ENCODE measurements at places on chromosomes 6 and 20.

DNA sequence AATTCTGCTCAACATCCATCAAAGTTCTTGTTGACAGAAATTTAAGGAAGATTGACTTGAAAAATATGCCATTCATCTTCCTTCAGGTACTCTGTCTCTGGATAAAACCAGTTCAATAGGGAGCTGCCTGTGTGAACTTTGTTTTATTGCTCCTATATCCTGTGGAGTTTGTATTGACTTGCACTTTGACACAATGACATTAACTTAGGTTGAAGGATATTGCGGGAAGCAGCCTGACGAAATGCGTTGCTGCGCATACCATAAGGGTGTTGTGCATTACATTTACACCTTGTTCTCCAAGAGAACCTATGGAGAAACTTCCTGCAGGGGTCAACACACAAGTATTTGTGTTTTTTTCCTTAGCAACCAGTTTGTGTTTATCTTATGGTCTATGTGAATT, 185.4 kb upstream of the GRIK2 start:
- no peak for DNase-seq

- no peak for DNase-seq
Measured at GRCh38 chr6:148426317-148426977, 83.8 kb downstream of the SASH1 start.

- no peak for DNase-seq
Measured at GRCh38 chr6:143679041-143679440, 1.3 kb downstream of the PHACTR2 start.

- no peak for DNase-seq
Measured at GRCh38 chr6:47633141-47633540, 65.2 kb upstream of the ADGRF4 start.

DNA sequence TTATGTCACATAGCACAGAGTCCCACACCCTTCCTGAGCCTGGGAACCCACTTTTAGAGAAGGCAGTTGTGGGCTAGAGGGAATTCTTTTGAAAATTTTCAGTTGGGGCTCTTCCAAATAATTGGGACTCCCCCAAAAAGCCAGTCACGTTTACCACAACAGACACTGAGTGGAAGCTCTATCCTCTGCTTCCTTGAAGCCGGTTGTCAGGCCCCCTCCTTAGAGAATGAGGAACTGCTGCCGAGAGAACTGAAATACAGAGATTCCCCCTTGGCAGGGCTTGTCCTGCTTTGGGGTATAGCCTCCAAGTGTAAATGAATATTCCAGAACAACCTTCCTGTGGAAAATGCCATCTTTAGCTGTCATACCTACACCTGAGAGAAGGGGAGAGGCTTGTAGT, 2.7 kb upstream of the JAG1 start:
- DNase-seq, result no peak

DNA sequence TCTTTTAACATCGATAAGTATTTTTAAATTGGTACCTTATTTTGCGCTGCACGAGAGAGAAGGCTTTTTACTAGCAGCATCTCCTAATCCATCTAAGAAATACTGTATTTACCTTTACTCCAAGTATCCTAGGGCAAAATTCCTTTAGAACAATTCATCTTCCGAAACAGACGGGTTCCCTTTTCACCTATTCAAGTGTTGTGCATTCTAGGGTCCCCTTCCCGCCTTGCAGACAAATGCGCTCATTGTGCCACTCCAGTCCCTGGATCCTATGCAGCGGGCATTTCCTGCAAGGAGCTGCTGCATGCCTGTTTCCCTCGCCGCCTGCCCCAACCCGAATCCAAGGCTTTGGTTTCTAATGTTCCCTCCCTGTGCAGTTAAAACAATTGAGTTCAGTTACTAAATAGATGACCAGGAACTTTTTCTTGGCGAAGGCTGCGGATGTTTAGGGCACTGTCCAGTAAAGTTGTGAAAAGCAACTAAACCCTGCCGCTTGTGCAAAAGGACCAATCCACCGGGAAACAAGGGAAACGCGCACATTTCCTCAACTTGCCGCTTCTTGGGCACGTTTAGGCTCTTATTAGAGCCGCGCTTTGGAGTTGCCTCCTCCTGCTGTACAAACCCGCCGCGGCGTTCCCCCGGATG, 556 bp upstream of the SCAF8 start:
- peak; percentile 2 for DNase-seq

DNA sequence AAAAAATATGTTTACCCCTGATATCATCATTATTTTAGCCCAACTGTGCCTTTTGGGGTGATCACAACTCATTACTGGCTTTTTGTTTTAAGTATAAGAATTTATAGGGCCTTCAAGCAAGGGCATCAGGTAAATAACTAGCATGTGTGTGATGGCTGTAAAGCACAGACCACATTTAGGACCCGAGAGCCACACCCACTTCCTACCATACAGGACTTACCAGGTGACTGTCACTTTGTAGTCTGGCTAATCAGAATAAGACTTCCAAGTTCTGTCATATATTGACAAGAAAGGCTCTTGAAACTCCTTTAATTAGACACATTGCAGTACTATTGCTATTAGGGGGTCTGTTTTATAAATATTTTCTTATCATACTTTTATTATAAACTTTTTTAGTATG, 31.1 kb downstream of the TMEM242 start:
- DNase-seq, result no peak

GRCh38 chr6:27547157-27548075, 74.5 kb upstream of the ZNF184 start:
- DNase-seq, result no peak

DNA sequence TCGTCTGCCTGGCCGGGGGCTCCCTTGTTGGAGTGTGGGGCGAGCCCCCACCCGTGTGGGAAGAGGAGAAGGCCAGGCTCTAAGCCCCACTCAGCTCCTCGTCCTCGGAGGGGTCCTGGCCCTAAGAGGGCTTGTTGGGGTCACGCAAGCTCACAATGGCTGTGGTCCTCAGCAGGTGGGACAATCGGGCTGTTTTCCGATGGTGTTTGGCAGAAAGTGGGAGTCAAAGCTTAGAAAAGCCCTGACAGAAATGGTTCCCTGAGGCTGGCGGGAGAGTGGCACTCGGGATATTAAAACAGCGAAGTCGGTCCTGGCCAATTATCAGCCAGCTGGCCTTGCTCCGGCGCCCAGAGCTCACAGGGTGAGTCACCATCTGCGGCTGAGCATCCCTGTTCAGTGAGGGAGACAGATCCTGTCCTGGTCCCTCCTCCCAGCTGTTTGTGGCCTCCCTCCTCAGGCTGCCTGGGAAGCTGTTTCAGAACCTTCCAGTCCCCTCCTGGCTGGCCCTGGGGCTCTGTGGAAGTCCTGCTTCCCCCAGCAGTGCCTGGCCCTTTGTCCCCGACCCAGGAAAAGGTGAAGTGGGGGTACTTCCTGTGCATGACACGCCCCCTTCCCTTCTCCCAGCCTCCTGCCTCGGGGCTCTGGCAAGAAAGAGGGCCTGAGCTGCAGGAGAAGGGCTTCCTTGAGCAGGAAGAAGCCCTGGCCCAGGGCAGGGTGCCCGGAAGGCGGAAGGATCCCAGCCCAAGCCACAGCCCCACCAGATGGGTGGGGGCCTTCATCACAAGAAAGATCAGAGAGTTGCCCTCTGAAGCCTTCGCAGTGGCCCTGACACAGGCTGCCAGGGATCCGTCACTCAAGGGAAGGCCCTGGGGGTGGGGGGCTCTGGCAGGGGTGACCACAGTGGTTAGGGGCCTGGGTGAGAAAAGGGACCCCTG, 53.6 kb upstream of the BHLHE23 start:
- peak; percentile 18 for DNase-seq

- DNase-seq, result no peak
Measured at GRCh38 chr6:34671801-34672656, 24.5 kb downstream of the ILRUN start.

DNA sequence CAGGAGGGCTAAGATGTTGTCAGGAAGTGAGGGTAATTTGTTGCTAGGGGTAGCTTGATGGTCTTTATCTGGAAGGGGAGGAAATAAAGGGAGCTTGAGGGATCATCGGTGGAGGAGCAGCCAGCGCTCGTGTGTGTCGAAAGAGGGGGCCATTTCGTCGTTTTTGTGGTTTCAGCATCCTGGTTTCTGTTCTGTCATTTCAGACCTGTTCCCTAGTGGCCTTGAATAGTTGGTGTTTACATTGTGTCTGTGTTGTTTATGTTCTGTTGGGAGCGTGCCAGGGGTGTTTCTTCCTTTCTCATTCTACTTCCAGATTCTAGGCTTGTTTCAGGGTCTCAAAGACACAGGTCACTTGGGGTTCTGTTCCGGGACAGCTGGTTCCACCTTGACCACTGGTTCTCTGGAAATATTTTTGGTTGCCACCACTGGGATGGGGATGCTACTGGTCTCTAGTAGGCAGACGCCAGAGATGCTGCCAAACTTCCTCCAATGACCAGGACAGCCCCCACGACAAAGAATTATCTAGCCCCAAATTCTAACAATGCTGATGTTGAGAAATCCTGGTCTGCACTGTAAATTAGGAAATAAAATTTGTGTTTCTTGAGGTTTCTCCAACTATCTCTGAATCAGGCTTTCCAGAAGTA, 113.9 kb upstream of the NAA20 start:
- DNase-seq, result no peak

GRCh38 chr6:90160013-90160412, 136.6 kb downstream of the BACH2 start:
- no peak for DNase-seq

GRCh38 chr6:151073146-151073545, 166.6 kb upstream of the AKAP12 start:
- DNase-seq, result no peak

GRCh38 chr6:583635-584034, 73.3 kb downstream of the HUS1B start:
- no peak for DNase-seq

- no peak for DNase-seq
Measured at GRCh38 chr6:140041571-140042332, 667.3 kb upstream of the CITED2 start.

- no peak for DNase-seq
Measured at GRCh38 chr6:144559865-144560593, 274.9 kb downstream of the UTRN start.

DNA sequence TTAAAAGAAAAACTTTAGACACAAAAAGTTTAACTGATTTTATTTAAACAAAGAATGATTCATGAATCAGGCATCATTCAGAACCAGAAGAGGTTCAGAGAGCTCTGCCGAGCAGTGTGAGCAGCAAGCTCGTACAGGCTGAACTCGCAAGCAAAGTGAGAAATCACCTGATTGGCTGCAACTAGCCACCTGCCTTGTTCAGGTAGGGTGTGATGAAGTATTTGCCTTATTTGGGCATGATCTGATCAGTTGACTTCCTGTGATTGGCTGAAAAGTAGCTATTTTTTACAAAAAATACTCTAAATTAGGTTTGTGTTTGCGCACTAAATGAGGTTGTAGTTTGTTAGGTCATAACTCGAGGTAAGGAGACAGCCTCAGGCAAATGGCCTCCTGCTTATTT, 80.7 kb downstream of the HIVEP1 start:
- DNase-seq, result no peak

GRCh38 chr20:1423625-1424106, 30.8 kb upstream of the FKBP1A start:
- no peak for DNase-seq

DNA sequence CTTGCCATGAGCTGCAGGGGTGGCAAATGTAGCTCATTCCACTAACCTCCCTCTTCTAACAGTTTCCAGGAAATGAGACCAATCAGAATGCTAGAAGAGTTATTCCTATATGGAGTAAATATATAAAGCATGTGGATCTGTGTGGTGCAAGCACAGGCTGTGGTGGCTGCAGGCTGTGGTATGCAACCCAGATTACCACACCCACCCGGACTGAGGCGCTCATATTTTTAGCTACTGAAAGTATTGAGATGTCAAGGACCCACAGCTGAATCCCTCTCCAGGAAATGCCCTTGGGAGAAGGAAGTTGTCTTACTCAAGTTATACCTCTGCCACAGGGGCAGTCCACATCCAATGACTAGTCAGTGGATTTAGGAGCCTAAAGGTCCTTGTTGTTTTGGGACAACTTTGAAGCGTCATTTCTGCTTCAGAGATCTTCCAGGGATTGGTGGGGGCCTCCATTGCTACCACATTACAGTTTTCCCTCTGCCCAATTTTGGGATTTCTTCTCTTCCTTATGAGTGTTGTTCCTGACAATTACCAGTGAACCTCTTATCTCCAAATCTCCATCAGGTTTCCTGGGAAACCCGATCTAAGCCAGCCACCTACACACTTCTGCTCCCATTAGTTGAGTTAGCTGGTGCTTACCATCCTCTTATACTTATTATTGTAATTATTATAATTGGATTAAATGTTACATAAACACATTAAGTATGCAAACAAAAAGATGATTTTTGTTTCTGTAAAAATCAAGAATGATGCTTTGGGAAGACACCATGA, 12.1 kb upstream of the REPS1 start:
- DNase-seq, result no peak

GRCh38 chr6:14584450-14584849, 466.9 kb downstream of the CD83 start:
- no peak for DNase-seq

GRCh38 chr6:74071214-74071613, 375.2 kb downstream of the CD109 start:
- DNase-seq, result no peak

DNA sequence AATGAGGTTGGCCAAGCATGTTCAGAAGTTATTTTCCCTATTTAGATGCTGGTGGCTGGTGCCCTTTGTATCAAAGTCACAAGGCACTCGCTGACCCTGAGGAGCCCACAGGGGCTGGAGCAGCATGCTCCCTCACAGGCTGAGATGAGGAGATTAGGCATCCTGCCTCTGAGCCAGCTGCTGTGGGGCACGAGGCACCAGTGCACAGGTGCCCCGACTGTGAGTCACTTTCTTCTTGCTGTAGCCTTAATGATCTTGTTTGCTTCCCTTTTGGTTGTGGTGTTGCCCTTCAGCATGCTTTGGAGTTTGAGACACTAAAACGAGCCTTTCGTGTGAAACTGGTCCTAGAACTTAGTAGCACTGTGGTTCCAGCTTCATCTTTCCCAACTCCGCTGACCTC, 4.3 kb downstream of the PSMG4 start:
- no peak for DNase-seq

- DNase-seq, result no peak
Measured at GRCh38 chr20:10648651-10649050, 25.1 kb downstream of the JAG1 start.

DNA sequence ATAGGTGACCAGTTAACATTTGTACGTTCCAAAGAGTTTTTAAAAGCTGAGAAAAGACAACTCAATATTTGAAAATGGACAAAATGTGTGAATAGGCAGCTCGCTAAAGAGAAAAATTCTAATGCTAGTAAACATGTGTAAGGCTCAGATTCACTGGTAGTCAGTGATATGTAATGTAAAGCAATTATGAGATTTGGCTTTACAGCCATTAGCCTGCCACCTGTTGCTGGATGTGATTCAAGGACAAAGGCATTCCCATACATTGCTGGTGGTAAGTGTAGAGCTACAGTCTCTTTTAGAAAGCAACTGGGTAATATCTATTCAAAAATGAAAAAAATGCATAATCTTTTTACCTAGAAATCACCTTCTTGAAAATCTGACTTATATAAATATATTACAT, 114.3 kb downstream of the COL19A1 start:
- no peak for DNase-seq

GRCh38 chr6:35051997-35052583, 89.0 kb downstream of the TCP11 start:
- no peak for DNase-seq

DNA sequence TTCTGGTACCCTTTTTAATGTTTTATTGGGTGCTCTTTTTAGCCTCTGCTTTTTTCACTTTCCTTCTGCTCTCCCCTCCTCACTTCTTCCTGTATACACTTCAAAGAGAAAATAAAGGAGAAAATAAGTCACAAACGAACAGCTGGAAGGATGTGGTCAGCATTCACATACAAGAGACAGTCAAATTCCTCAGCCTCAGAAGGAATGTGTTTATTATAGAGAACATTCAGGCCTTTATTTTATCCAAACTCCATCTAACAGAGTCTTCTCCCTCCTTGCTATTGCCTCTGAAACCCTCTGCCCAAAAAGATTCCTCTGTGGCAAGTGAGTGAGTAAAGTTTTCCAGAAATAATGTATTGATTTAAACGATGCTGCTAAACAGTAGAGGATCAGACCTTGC, 490.4 kb downstream of the FRK start:
- DNase-seq, result no peak

All from NCI-H2107 (cell line).